G401 (cell line): ENCODE measurements at places on chromosomes 3 and 15. TPM values are rescaled to one million over a fixed set of nuclear protein-coding genes. Genes with fewer than 3 reads are reported as not detected.

GRCh38 chr3:43221076-43221475 is 65.3 kb upstream of the SNRK start:
- no peak for DNase-seq

DNA sequence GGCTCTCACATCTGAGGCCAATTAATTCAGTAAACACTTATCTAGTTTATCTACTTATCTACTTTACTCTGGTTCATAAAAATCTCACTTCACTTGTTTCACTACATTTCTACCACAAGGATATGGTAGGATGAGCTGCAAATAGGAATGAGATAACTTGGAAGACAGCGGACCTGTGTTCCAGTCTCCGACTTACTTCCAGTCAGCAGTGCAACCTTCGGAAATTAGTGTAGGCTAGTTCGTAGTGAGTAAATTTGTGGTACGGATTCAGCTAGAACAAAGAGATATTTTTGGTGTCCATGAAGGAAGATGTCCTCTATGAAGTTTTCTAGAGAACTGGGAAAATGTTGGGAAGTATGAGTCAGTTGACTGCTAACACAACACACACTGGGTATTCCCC is 66.3 kb downstream of the TPRG1 start:
- DNase-seq = no peak

DNA sequence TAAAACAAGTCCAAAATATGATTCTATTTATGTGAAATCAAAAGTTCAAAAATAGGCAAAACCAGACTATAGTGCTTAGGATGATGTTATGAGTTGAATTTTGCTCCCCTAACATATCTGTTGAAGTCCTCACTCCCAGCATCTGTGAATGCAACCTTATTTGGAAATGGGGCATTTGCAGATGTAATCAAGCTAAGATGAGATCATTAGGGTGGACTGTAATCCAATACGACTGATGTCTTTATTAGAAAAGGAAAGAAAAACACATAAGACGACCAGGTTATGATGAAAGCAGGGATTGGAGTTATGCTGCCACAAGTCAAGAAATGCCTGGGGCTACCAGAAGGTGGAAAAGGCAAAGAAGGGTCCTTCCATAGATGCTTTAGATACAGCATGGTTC is 110.5 kb upstream of the CCDC39 start:
- DNase-seq = no peak

DNA sequence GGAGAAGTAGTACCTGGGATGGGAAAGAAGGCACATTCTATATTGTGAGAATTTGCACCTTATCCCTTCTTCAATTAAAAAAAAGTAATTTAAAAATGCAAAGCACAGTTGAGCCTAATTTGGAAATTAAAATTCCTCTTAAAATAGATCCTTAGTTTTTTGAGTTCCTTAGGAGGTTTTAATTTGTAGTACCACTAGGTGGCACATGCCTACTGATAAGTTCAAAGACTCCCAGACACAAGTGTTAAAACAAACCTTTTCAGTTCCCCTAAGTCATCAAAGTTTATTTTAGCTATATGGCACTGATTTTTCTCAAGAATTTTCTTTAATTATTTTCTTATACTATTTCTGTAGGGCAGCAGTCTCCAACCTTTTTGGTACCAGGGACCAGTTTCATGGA is 127.6 kb upstream of the AZI2 start:
- peak; percentile 35 for DNase-seq

SPRED1 gene
- total RNA-seq = 8.2 and 17.6 TPM in 2 replicates

- no peak for DNase-seq
Measured at GRCh38 chr3:149625795-149626194, 32.0 kb downstream of the WWTR1 start.

GRCh38 chr3:53168175-53168923 is 7.3 kb downstream of the PRKCD start:
- no peak for DNase-seq

C3orf52 gene
- total RNA-seq = not detected in 2 replicates

XPC gene
- total RNA-seq = 41.6 and 52.2 TPM in 2 replicates

DNA sequence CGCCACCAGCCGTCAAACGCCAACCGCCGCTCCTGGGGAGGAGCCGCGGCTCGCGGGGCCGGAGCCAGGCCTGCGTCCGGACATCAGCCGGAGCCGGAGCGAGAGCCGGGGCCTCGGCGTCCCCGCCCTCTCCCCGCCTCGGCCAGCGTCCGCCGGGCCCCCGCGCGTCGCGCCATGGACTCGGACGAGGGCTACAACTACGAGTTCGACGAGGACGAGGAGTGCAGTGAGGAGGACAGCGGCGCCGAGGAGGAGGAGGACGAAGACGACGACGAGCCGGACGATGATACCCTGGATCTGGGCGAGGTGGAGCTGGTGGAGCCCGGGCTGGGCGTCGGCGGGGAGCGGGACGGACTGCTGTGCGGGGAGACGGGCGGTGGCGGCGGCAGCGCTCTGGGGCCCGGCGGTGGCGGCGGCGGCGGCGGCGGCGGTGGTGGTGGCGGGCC is 359 bp downstream of the ARIH1 start:
- no peak for DNase-seq
